ENCODE measurements at places on chromosomes 6 and 20. TPM values are rescaled to one million over a fixed set of nuclear protein-coding genes. Genes with fewer than 3 reads are reported as not detected.
A peak's percentile ranks its signal among the peaks of the same experiment; 100 is the strongest.

DNA sequence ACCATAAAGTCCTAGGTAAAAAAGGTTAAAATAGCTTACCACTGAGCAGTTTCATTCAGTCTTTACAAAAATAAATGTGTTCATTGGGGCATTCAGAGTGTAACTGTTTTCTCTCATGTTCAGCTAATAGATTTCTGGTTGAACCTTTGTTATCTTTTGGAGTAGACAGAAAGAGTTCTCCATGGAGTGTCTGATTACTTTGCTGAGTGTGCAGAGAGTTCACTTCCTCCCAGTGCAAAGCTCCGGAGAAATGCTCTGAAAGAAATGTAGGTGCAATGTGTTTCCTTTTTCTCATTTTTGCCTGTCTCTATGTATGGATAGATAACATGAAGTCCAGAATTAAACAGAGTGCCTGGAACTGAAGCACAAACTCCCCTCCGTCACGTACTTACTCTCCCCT lies 52.6 kb downstream of the JAG1 start:
- peaks cover 3% of the 10 kb centered on the region for H3K4me1 ChIP-seq
- no peak for DNase-seq
- H3K27ac ChIP-seq, result no peak overlapping the region
- no peak overlapping the region for H3K4me3 ChIP-seq
- H3K27me3 ChIP-seq, result no peaks in the 10 kb centered on the region
- H3K36me3 ChIP-seq, result peaks cover 24% of the 10 kb centered on the region

Gene DLL1
- total RNA-seq, result 14.2 TPM

Gene UNC5CL
- 6.3 TPM for total RNA-seq

Gene PRKN
- total RNA-seq, result 5.6 TPM

DNA sequence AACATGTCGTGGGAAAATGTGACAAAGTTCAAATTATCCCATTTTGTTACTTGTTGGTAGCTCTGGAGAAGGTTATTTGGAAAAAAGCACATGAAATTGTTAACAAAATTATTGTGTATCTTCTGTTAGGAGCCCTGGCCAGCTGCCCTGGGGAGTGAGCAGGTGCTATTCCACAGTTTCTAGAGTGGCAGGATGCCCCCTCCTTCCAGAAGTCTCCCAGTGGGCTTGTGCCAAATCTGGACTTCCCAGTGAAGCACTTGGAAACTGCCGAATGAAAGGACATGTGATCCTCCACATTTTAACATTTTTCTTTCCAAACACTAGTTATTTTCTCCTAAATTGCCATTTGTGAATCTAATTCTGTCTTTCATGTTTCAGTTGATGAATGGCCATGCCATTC lies 66.9 kb upstream of the CLDN20 start:
- H3K27me3 ChIP-seq, result peaks cover 18% of the 10 kb centered on the region
- H3K36me3 ChIP-seq, result no peaks in the 10 kb centered on the region
- H3K4me3 ChIP-seq, result no peak overlapping the region
- H3K27ac ChIP-seq, result no peak overlapping the region

Gene MROH8
- total RNA-seq, result 1.9 TPM

- no peaks in the 10 kb centered on the region for H3K27me3 ChIP-seq
- H3K27ac ChIP-seq, result no peak overlapping the region
- DNase-seq, result no peak
- H3K4me3 ChIP-seq, result no peak overlapping the region
Measured at GRCh38 chr6:129447198-129447565, 262.8 kb downstream of the ARHGAP18 start.

GRCh38 chr6:44556046-44556445 lies 168.5 kb downstream of the CDC5L start:
- no peaks in the 10 kb centered on the region for H3K36me3 ChIP-seq
- no peak overlapping the region for H3K27ac ChIP-seq
- H3K4me1 ChIP-seq, result peaks cover 2% of the 10 kb centered on the region
- peaks cover 11% of the 10 kb centered on the region for H3K27me3 ChIP-seq
- DNase-seq, result no peak

Gene CBLN4
- not detected for total RNA-seq

DNA sequence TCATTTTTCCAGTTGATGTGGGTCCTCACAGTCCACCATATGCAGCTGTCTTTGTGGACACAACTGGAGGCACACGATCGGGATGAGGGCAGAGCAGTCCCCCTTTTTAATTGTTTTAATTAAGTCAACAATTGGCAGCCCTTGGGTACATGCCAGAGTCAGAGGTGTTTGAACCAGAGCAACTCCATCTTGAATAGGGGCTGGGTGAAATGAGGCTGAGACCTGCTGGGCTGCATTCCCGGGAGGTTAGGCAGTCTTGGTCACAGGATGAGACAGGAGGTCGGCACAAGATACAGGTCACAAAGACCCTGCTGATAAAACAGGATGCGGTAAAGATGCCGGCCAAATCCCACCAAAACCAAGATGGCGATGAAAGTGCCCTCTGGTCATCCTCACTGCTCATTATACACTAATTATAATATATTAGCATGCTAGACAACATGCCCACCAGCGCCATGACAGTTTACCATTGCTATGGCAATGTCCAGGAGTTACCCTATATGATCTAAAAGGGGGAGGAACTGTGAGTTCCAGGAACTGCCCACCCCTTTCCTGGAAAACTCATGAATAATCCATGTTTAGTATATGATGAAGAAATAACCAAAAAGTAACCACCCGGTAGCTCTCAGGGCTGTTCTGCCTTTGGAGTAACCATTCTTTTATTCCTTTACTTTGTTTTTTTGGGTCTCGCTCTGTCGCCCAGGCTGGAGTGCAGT lies 31.8 kb upstream of the BLCAP start:
- no peaks in the 10 kb centered on the region for H3K4me1 ChIP-seq
- no peak overlapping the region for H3K4me3 ChIP-seq
- peaks cover 40% of the 10 kb centered on the region for H3K27me3 ChIP-seq
- no peak for DNase-seq

DNA sequence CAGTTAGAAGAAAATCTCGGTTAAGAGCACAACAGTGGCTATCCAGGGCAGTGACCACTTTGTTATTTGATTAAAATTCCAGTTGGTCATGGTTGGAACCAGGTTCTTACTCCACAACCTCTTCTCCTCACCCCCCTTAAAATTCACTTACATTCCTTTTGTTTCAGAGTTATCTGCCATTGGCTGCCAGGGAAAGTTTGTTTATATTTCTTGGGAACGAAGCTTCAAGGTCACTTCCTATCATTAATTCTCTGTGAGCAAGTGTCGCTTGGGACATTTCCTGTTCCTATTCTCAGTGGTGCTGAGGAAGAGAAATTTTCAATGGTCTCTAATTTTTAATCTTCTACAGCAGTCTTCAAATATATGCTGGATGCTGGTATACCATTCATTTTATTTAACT lies 121.1 kb upstream of the COL21A1 start:
- H3K27me3 ChIP-seq, result no peaks in the 10 kb centered on the region
- peaks cover 8% of the 10 kb centered on the region for H3K4me1 ChIP-seq
- no peaks in the 10 kb centered on the region for H3K36me3 ChIP-seq
- no peak overlapping the region for H3K27ac ChIP-seq

- no peak overlapping the region for H3K27ac ChIP-seq
- DNase-seq, result no peak
- no peaks in the 10 kb centered on the region for H3K36me3 ChIP-seq
- no peaks in the 10 kb centered on the region for H3K4me1 ChIP-seq
Measured at GRCh38 chr20:54577637-54578036, 102.2 kb downstream of the DOK5 start.

Gene SYCP2
- total RNA-seq, result 6.1 TPM

DNA sequence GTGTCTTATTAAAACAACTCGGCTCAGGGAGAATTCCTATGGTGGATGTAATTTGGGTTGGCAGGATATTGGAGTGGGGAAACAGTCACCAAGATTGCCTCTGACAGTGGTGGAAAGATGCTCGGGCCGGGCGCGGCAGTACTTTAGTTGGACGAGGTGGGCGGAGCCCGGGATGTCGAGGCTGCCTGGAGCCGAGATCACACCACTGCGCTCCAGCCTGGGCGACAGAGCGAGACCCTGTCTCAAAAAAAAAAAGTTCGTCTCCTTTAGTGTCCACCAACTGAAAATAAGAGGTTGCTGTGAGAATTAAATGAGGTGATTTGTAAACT lies 621 bp downstream of the NOL7 start:
- no peak for DNase-seq
- H3K4me3 ChIP-seq, result peak overlapping the region; percentile 96
- H3K36me3 ChIP-seq, result peaks cover 50% of the 10 kb centered on the region
- H3K27me3 ChIP-seq, result no peaks in the 10 kb centered on the region
- H3K4me1 ChIP-seq, result peaks cover 17% of the 10 kb centered on the region

DNA sequence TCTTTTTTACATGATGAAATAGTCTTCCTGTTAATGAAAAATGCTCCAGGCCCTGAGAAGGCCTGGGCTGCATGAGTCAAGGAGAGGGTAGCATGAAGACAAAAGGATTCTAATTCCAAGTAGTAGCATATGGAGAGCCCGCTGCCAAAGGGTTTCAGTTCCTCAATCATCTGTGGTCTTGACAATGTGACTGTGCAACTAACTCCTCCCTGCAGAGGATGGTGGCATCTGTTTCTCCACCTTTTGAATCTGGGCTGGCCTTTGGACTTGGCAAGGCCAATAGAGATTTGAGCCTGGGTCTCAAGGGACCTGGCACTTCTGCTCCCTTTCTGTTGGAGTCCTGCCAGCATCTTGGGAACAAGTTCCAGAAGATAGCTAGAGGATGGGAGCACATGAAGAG lies 35.1 kb upstream of the ANKEF1 start:
- no peaks in the 10 kb centered on the region for H3K27me3 ChIP-seq
- no peak overlapping the region for H3K27ac ChIP-seq
- no peaks in the 10 kb centered on the region for H3K36me3 ChIP-seq
- no peak for DNase-seq
- no peaks in the 10 kb centered on the region for H3K4me1 ChIP-seq

Gene GINS1
- total RNA-seq, result 1.4 TPM

DNA sequence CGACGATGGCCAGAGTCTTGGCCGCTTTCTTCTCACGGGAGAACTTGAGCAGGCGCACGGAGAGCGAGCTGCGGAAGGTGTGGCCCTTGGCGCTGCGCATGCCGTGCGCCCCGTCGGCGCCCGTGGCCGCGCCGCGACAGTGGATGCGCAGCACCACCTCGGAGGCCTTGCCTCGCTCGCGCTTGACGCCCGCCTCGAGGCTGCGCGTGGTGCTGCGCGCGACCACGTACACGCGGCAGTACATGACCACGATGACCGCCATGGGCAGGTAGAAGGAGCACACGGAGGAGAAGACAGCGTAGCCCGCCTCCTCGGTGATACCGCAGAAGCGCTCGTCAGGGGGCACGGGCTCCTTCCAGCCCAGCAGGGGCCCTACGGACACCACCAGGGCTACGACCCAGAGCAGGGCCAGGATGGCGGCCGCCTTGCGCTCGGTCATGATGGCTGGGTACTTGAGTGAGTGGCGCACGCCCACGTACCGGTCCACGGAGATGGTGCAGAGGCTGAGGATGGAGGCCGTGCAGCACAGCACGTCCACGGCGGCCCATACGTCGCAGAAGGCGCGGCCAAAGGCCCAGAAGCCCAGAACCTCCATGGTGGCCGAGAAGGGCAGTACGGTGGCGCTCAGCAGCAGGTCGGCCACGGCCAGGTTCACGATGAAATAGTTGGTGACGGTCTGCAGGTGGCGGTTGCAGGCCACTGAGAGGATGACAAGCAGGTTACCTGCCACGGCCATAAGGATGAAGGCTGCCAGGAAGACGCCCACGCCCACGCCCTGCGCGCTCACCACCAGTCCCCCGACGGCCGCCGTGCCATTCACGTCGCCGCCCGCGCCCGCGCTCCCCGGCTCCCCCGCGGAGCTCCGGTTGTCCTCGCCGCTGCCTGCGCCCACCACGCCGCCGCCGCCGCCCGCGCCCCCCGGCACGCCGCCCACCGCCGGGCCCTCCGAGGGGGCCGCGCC lies 232.8 kb upstream of the RNF24 start:
- no peak for DNase-seq
- H3K27me3 ChIP-seq, result peaks cover 70% of the 10 kb centered on the region
- no peak overlapping the region for H3K4me3 ChIP-seq
- peaks cover 2% of the 10 kb centered on the region for H3K4me1 ChIP-seq

Gene TSBP1
- not detected for total RNA-seq

DNA sequence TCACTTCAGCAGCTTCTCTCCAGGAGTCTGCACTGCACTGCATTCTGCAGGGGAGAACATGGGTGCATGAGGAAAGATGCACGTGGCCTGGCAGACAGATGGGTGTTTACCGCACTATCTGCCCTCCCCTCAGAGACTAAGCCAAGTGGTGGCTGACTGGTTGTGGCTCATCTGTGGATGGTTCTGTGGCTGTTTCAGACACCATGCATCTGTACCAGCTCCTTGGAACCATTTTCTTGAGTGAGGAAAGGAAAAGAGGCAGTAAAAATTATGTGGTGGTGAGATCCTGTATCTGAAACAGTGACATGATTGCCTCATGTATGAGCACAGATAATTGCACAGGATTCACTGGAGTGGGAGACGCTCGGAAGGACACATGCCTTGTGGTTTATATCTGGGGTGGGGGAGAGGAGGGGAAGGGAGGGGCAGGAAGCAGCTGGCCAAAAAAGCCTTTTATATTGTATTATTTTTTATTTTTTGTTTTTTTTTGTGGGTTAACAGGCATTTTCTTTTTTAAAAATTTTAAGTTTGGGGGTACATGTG lies 161.7 kb downstream of the ERMARD start:
- no peak for DNase-seq
- peak overlapping the region; percentile 2 for H3K27ac ChIP-seq
- H3K27me3 ChIP-seq, result peaks cover under 1% of the 10 kb centered on the region
- H3K4me1 ChIP-seq, result peaks cover 14% of the 10 kb centered on the region
- H3K4me3 ChIP-seq, result no peak overlapping the region

Gene TREML1
- not detected for total RNA-seq

GRCh38 chr6:50829898-50830444 lies 11.3 kb downstream of the TFAP2B start:
- peaks cover 35% of the 10 kb centered on the region for H3K27me3 ChIP-seq
- DNase-seq, result no peak
- peaks cover 17% of the 10 kb centered on the region for H3K36me3 ChIP-seq

Gene WFDC5
- not detected for total RNA-seq

- no peaks in the 10 kb centered on the region for H3K4me1 ChIP-seq
- no peak overlapping the region for H3K4me3 ChIP-seq
Measured at GRCh38 chr20:1934721-1935573, 39.7 kb downstream of the SIRPA start.

Gene MUCL3
- total RNA-seq, result not detected

DNA sequence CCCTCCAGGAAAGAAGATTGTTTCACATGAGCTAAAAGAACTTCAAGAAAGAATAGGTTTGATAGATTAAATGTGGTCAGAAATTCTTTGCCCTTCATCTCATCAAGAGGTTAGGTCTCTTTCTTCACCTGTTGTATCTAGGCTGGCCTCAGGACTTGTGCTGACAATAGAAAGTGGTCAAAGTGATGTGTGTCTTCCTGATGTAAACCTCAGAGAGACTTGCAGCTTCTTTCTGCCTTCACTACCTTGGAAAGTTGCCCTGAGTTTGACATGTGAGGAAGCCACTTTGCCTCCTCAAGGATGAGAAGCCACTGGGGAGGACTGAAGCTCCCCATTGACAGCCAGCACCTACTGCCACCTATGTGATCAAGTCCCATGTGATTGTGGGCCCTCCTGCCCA lies 46.3 kb downstream of the TBPL1 start:
- DNase-seq, result no peak
- no peak overlapping the region for H3K27ac ChIP-seq
- no peak overlapping the region for H3K4me3 ChIP-seq
- no peaks in the 10 kb centered on the region for H3K4me1 ChIP-seq
- peaks cover 13% of the 10 kb centered on the region for H3K27me3 ChIP-seq
